ENCODE measurements at places on chromosomes 1 and 21.

- DNase-seq, result peak; percentile 62
Measured at GRCh38 chr1:240399381-240399780, 212.6 kb downstream of the GREM2 start.

GRCh38 chr21:41317458-41317857, 857 bp downstream of the FAM3B start:
- no peak for DNase-seq

- no peak for DNase-seq
Measured at GRCh38 chr1:41775956-41776585, 142.7 kb downstream of the HIVEP3 start.

- no peak for DNase-seq
Measured at GRCh38 chr1:95249916-95250315, 15.9 kb downstream of the RWDD3 start.

DNA sequence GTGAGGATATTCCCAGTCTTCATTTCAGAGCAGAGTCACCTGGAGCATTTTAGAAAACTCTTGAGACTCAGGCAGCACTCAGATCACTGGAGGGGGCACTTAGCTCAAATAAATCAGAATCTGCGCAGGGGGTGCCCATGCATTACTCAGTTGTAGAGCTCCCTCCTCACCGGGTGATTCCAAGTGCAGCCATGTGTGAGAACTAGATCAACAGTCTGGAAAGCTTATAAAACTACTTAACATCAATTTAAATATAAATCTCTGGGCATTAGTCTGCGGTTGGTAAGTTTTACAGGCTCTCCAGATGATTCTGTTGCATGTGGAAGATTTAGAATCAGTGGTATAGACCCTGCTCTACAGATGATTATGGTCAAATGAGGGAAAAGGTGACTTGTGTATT, 128.6 kb downstream of the ST6GALNAC3 start:
- no peak for DNase-seq

GRCh38 chr1:183583466-183583865, 6.8 kb downstream of the NCF2 start:
- no peak for DNase-seq

- no peak for DNase-seq
Measured at GRCh38 chr21:43811262-43812105, 22.1 kb downstream of the RRP1 start.

DNA sequence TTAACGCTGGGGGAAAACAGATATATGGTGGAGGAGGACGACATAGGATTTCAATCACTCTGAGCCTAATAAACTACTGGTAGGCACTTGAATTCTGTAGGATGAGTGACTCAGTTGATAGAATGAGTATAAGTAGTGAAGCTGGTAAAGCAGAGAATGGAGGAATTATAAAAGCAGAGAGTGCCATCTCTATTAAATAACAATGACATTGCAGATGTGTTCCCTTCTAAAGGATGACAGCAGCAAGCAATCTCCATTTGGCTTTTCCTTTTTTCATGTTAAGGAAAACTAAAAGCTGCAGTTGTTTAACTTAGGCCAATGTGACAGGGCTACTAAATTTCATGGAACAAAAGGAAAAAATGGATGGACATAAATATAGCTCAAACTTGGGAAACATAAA, 17.5 kb downstream of the ZBTB8OS start:
- DNase-seq, result no peak

- DNase-seq, result no peak
Measured at GRCh38 chr1:165134431-165134830, 222.1 kb downstream of the LMX1A start.

GRCh38 chr21:34884346-34884929, 164.7 kb downstream of the RUNX1 start:
- DNase-seq, result no peak

GRCh38 chr1:232248276-232248820, 381.6 kb downstream of the SIPA1L2 start:
- no peak for DNase-seq

GRCh38 chr1:41673378-41673777, 188.9 kb upstream of the EDN2 start:
- no peak for DNase-seq

DNA sequence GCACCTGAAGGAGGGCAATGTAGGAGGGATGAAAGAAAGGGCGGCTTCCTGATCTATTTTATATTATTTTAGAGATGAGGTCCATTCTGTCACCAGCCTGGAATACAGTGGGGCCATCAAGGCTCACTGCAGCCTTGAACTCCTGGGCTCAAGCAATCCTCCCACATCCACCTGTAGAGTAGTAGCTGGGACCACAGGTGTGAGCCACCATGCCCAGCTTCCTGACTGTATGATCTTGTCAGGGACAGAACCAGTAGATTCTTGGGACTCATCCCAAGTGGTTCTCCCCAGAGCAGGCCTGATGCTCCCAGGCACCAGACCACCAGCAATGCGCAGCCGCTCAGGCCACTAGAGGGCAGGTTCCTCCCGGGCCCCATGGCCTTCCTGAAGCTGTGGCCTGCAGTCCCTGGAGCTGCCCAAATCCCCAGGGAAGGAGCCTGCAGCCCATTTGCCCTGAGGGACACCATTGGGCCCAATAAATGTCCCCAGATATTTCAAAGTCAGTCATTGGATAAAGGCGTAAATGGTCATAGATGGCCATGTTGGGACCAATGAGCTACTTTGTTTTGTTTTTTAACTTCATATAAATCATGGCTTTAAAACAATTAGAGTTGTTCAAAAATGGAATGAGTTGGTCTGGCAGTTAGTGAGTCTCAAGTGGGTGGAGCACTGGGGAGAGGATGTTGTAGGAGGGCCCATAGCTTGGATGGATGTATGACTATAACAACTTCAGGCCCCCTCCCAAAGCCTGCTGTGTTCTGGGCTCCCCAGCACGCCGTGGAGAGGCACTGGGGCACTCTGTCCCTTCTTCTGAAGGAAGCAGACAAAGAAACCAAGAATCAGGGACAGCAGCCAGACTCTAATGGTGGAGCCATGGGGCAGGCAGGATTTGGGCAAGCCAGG, 44.7 kb upstream of the GOLT1A start:
- no peak for DNase-seq

- no peak for DNase-seq
Measured at GRCh38 chr1:17117451-17118265, 1.6 kb downstream of the PADI2 start.

GRCh38 chr21:46477765-46478164, 19.1 kb downstream of the DIP2A start:
- no peak for DNase-seq

DNA sequence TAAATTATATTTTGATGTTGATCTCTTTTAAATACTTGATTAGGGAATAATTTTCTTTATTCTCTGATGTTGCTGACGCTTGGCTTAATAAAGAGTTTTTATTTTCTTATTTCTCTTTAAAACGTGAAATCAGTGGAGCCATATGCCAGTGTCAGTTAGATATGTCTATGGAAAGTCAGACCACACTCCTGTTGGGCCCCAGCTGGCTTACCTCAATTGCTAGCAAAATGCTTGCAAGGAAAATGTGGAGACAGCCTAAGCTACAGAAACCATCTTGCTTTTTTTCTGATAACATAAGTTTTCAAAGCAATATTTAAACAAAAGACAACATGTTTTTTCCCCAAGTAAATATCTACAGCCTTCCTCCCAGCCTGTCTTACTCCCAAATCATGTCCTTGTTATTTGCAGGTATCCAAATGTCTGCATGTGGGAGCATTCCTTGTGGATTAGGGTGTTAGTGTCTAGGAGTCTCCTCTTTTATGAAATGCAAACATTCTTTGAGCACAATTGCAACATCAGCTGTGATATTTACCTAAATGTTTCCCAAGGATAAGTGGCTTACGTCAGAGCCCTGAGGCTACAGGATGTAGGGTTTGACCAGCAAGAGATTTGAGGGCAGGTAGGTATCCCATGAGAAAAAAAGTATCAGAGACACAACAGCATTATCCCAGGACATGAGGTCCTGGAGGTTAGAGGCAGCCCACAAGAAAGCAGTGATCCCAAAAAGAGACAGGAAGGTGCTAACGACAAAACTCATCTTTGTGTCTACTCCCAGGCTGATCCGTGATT, 117.2 kb upstream of the KCNJ15 start:
- DNase-seq, result no peak

GRCh38 chr1:41617336-41617735, 132.9 kb upstream of the EDN2 start:
- DNase-seq, result no peak
